Gastroesophageal sphincter (tissue), 4 donors: ENCODE measurements at places on chromosomes 3 and 15. TPM values are rescaled to one million over a fixed set of nuclear protein-coding genes. Genes with fewer than 3 reads are reported as not detected.

Gene SERPINI1
- total RNA-seq: 1.6 TPM

Gene TMEM212
- total RNA-seq: not detected

Gene GNAT1
- total RNA-seq: not detected

Gene CX3CR1
- 0.94 TPM for total RNA-seq

Gene ZIC1
- total RNA-seq: 0.27 TPM

Gene MOBP
- 0.08 TPM for total RNA-seq

Gene DUOX2
- total RNA-seq: 0.47 TPM

Gene SNX22
- not detected for total RNA-seq

Gene DUOXA2
- not detected for total RNA-seq

Gene SKIC8
- total RNA-seq: 31.1 TPM

Gene MTFMT
- 36.9 TPM for total RNA-seq

DNA sequence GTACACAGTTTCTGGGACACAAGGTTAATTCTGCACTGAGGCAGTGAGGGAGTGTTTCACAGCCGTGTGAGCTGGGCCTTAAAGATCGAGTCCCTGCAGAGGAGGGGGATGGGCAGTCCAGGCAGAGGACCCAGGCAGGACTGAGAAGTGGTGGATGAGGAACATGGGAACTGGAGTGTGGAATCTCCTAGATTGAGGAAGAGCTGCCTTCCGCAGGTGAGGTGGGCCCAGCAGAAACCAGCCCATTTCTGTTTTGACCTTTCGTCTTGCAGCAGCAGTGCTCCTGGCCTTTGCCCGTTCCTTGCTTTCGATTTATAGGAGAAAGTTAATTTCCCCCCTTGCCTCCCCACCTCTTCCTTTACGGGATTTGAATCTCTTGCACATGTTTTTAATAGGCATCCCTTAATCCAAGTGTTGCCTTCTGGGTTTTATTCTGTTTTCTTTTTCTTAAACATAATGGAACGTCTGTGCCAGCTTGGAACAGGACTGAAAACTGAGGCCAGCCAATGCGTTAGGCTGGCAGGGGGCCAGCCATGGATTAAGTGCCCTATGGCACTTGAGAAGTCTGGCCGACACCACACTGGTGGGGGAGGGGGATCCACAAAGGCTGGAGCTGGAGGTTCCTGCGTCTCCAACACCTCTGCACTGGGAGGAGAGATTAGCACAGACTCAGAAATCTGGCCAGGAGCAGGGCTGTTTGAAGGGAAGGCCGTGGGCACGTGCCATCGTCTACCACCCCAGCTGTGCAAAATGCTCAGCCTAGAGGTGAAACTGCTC lies 78.1 kb downstream of the AAGAB start:
- ATAC-seq: peak; percentile 20

DNA sequence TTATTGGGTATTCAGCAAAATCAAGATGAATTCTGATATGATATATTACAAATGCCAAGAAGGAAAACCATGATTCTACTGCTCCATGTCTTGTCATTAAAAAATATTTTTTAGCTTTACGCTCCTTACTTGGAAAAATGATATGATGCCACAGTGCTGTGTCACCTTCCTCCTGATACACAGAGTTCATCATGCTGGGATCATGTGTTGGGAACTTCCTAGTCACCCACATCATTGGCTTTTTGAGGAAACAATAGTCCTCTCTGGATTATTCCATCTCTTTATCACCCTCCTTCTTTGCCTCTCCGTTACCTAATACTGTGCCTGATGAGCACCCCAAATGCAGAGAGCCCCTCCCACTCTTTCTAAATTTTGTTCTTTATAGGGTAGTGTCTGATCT lies 94.3 kb upstream of the PFN2 start:
- ATAC-seq: no peak

GRCh38 chr3:122111974-122112373 lies 56.8 kb downstream of the CD86 start:
- no peak for ATAC-seq

DNA sequence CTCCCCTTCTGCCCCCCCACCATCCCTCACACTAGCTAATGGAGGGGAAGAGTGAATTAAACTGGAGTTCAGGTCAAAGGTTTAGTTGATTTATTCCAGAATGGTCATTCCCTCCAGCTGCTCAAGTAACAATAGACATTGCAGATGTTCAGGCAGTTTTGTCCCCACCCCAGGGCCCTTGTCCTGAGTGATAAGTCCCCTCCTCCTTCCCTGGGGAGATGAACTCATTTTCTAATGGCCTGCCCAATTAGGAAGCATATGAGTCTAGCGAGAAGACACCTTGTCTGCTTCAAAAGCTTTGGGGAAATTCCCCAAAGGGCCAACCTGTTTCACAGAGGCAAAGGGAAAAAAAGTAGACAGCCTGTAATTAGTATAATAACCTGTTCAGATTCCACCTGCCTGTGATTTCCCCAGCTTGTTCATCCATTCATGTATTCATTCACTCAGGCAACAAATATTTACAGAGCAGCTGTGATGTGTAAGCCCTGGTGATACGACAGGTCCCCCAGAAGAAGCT lies 165.3 kb downstream of the SHQ1 start:
- ATAC-seq: no peak

GRCh38 chr3:127097072-127097405 lies 95.9 kb upstream of the PRR23E start:
- ATAC-seq: no peak

GRCh38 chr3:14453876-14454638 lies 51.7 kb downstream of the SLC6A6 start:
- no peak for ATAC-seq

GRCh38 chr15:57903626-57904025 lies 161.9 kb downstream of the ALDH1A2 start:
- peak; percentile 51 for ATAC-seq

- ATAC-seq: no peak
These were observed 72.6 kb downstream of the ST6GAL1 start for GRCh38 chr3:187002915-187003314.

- no peak for ATAC-seq
These were observed at the start of gene TRIM71 for GRCh38 chr3:32817558-32818228. Gene TRIM71 (plus strand): TSS chr3:32817997. CDS start chr3:32818081, 84 bp downstream.

- ATAC-seq: no peak
These were observed 68.0 kb upstream of the XCR1 start for GRCh38 chr3:46095307-46095706.

DNA sequence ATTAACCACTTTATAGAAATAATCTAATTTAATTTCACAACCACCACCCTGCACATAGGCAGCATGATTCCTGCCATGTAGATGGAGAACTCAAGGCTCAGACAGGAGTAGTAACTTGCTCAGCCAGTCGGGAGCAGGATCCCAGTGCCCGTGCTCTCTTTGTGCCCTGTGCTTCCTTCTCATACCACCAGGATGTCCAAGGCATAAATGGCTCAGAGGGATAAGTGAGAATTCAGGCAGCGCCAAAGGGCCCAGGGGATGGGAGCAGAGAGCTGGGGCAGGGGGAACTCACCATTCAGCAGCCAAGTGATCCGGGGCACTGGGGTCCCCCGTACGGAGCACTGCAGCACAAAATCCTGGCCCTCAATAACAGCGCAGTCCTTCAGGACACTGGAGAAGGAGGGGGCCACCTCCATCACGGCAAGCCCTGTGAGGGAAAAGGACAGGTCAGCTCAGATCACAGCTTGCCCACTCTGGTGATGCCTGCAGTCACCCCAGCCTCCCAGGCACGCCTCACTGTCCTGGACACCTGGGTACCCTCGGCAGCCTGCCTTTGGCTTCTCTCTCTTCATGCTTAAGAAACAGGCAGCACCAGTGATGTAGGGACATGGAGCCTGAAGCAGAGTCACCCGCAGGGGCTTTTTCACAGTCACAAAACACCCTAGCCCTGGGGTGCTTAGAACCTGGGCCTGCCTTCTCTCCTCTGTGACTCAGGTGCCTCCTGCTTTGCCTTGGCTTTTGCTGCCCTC lies 141.0 kb upstream of the HACD2 start:
- ATAC-seq: no peak

GRCh38 chr15:52559022-52559421 lies 9.8 kb downstream of the ARPP19 start:
- no peak for ATAC-seq

- ATAC-seq: no peak
These were observed 490.1 kb upstream of the ATP11B start for GRCh38 chr3:182303169-182303568.

GRCh38 chr15:28909958-28910500 lies 24.3 kb downstream of the APBA2 start:
- no peak for ATAC-seq

DNA sequence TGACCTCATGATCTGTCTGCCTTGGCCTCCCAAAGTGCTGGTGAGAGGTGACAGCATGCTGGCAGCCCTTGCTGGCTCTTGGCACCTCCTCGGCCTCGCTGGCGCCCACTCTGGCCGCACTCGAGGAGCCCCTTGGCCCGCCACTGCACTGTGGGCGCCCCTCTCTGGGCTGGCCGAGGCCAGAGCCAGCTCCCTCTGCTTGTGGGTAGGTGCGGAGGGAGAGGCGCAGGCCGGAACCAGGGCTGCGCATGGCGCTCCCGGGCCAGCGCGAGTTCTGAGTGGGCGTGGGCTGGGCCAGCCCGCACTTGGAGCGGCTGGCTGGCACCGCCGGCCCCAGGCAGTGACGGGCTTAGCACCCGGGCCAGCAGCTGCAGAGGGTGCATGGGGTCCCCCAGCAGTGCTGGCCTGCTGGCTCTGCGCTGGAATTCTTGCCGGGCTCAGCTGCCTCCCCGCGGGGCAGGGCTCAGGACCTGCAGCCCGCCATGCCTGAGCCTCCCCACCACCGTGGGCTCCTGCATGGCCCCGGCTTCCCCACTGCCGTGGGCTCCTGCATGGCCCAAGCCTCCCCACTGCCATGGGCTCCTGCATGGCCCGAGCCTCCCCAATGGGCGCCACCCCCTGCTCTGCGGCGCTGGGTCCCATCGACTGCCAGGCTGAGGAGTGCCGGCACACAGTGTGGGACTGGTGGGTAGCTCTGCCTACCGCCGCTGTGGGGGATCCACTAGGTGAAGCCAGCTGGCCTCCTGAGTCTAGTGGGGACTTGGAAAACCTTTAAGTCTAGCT lies 76.4 kb upstream of the OSBPL11 start:
- ATAC-seq: no peak

GRCh38 chr3:23254282-23254681 lies 51.2 kb downstream of the UBE2E2 start:
- no peak for ATAC-seq

DNA sequence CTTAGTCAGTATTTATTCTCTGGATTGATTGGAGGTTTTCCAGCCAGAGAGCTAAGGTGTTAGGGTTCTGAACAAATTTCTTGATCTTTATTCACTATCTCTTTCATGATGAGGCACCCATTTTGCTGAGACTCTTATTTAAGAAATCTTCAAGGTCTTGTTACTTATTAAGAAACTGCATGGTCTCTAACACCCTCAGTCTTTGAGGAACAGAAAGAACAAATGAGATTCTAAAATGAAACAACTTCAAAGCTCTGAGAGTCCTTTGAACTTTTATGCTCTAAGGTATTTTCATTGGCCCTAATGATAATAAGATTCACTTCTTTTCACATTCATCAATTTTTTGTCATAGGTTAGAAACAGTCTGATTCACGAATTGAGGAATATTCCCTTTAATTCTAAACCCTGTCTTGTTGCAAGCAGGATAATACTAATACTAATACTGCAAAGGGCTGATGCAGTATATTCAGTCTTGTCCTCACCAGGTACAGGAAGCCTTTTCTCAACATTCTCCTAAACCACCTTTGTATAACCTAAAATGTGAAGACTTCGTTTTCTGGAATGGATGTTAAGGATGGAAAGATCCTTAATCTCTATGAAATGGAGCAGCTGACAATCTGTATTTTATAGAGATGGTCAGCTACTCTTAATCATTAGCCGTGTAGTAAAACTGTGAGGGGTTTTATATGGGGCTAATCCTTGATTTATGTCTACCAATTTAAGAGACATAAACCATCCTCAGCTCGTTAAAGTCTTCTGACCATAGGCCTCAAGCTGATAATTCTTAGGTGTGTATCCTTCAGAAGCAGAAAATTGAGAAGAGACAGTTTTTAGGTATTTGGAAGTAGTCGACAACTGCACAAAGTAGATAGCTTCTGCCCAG lies 198.3 kb downstream of the OTOL1 start:
- ATAC-seq: no peak

- no peak for ATAC-seq
These were observed 48.5 kb downstream of the ACAA1 start for GRCh38 chr3:38088126-38089078.

- no peak for ATAC-seq
These were observed 34.4 kb downstream of the FAM43A start for GRCh38 chr3:194720048-194720447.

DNA sequence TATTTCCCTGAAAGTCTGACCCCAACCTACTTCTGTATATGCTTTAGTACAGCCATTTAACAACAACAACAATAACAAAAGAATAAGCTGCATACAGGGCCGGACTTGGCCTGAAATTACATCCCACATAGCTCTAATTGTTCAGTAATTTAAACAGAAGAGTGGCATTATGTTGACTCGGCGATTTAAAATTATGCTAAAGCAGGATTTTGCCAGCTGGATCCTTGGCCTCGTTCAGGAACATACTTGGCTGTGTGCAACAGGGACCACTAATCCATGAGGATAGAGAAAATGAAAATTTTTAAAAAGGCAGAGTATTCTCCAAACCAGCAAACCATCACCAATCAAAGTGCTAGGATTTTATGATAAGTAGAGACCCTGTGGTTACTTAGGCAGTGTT lies 433.1 kb upstream of the RBMS3 start:
- ATAC-seq: no peak

GRCh38 chr15:67953299-67953698 lies 100.8 kb upstream of the PIAS1 start:
- no peak for ATAC-seq

- no peak for ATAC-seq
These were observed 94.5 kb downstream of the ADAMTS9 start for GRCh38 chr3:64593350-64593749.

- no peak for ATAC-seq
These were observed 779.1 kb upstream of the SEMA6D start for GRCh38 chr15:46938169-46938568.

GRCh38 chr3:184177767-184178306 lies 3.2 kb downstream of the AP2M1 start:
- no peak for ATAC-seq

- no peak for ATAC-seq
These were observed 91.1 kb downstream of the MEIS2 start for GRCh38 chr15:37009288-37009687.
